Lower leg skin (tissue), 4 donors: ENCODE measurements at places on chromosomes 1 and 21. TPM values are rescaled to one million over a fixed set of nuclear protein-coding genes. Genes with fewer than 3 reads are reported as not detected.

GRCh38 chr1:235286667-235287066, 41.3 kb downstream of the ARID4B start:
- DNase-seq = no peak

GRCh38 chr1:246919902-246920301, 11.8 kb downstream of the AHCTF1 start:
- DNase-seq = no peak

DNA sequence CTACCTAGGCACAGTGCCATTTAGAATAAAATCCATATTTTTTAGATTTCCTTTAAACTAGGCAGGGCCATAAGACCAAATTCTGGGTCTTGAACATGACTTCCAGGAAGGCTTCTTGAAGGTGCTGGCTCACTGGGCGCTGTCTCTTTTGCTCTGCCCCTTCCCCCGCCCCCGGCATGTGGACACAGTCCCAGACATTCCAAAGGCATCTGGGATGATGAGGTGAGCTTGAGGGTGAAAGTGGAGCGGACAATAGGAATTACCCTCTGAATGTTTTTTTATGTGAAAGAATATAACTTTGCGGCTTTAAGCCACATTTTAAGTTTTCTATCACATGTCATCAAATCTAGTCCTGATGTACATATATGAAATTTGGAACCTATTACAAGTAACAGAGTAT, 29.4 kb downstream of the RWDD3 start:
- DNase-seq = no peak

GRCh38 chr1:167545349-167545748, 8.2 kb downstream of the CREG1 start:
- DNase-seq = no peak

DNA sequence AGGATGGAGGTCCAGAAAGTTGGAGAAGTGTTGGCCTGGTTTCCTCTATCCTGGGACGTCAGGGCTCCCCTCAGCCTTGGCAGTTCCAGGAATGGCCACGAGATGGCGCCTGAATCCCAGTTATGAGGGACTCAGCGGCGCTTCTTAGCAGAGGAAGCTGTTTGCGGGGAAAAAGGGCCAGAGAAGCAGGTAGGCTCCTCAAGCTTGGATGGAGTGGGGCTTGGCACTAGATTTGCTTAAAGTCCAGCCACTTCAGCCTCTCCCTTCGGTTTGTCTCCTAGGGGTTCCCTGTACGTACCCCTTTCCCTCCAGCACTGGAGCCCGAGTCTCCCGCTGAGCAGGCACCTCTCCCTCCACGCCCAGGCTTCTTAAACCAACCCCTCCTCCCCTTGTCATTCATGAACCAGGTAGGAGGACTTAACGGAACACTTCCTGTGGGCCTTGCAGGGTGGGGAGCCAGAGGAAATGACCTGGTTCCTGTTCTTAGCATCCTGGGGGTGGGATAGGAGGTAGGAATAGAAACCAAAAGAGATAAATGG, 32.0 kb upstream of the TENT5B start:
- peak; percentile 87 for DNase-seq

- DNase-seq = no peak
These were observed 11.9 kb upstream of the RXRG start for GRCh38 chr1:165456861-165457260.

DNA sequence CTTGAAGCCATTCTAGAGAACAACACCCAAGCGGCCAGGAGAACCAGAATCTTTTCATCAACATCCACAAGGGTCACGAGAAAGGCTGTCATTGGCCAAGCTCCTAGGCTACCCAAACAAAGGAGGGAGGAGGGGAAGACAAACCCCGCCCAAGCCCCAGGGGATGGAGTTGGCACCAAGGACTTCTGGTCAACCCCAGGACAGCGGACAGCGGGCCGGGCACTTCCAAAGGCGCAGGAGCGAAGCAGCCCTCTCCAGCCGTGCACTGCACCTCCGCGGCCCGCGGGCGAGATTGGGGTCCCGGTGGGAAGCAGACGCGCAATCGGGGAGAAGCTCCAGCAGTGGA, at the start of gene CLIC6:
Gene CLIC6, plus strand, starts transcription at position 192 of the 346 bp plus-strand sequence. CDS start 395 bp downstream, outside the sequence.
- peak; percentile 72 for DNase-seq

- DNase-seq = peak; percentile 91
These were observed 11.4 kb upstream of the PRELP start for GRCh38 chr1:203464226-203464625.

The TMPRSS3 gene
- total RNA-seq = 0.21 TPM

The RIMS3 gene
- total RNA-seq = 2.7 TPM
